ENCODE measurements at places on chromosomes 2 and 18.

- DNase-seq = peak; percentile 53
These were observed 1.8 kb downstream of the KIF5C start for GRCh38 chr2:148876595-148877402.

DNA sequence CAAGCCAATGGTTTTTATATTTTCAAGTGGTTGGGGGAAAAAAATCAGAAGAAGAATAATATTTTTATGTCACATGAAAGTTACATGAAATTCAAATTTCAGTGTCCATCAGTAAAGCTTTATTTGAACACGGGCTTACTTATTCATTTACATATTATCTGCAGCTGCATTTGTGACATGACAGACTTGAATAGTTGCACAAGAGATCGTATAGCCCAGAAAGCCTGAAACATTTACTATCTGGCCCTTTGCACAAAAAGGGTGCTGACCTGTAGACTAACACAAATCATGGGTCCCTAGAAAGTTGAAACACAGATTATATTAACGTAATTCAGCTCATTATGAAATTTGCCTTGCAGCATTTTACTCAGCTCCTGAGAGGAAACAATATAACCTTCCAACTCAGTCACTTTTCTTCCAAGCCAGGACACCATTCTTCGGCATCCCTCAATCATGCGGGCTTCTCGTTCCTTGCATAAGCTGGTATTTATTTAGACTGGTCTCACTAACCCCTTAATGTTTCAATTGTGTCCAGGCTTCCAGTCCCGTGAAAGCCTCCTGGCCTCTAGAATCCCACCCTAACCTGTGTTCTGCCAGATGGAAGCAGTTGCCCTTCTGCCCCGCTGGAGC, 402.7 kb downstream of the SETBP1 start:
- DNase-seq = no peak

DNA sequence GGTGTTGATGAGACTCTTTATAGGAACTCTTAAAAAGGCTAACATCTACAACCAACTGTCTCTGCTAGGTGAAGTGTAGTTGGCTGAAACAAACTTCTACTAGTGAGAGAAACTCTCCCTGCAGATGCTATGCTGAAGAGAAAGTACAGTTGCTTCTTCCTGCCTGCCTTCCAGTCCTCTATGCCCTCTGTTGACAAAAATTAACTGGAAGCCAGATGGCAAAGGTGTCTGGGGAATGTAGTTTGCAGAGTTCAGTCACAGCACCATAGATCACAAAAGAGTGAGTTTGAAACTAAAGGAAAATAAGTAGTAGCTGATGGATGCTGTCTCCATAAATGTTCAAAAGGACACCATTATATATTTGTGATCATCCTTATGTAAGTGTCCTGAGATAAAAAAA, 958.8 kb upstream of the NRXN1 start:
- DNase-seq = no peak

DNA sequence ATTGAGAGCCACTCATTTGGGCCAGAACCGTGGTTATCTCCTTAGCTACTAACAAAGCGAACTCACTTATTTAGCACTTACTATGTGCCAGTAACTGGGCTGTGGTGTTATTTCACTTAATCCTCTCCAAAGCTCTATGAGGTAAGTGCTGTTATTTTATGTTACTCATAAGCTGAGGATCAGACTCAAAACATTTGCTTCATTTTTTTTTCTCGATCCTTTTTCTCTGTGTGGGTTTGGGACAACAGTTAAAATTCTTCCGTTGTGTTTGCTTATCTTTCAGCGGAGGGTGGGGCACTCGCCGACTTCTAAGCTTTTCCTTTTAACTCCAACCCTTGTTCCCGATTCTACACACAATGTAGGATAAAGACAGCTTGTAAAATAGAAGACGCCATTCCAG, 52.8 kb downstream of the TMEM178A start:
- DNase-seq = no peak

GRCh38 chr18:56479841-56480240, 158.6 kb downstream of the TXNL1 start:
- DNase-seq = no peak

- no peak for DNase-seq
These were observed 74.0 kb upstream of the MSH6 start for GRCh38 chr2:47708801-47709499.

- DNase-seq = no peak
These were observed 38.5 kb downstream of the NPHP1 start for GRCh38 chr2:110166266-110166665.

- DNase-seq = no peak
These were observed 77.9 kb upstream of the GLS start for GRCh38 chr2:190802626-190803209.

GRCh38 chr2:46296216-46296839, 879 bp upstream of the EPAS1 start:
- DNase-seq = peak; percentile 33

GRCh38 chr18:29652797-29653196, 1389.7 kb downstream of the DSC3 start:
- DNase-seq = no peak

DNA sequence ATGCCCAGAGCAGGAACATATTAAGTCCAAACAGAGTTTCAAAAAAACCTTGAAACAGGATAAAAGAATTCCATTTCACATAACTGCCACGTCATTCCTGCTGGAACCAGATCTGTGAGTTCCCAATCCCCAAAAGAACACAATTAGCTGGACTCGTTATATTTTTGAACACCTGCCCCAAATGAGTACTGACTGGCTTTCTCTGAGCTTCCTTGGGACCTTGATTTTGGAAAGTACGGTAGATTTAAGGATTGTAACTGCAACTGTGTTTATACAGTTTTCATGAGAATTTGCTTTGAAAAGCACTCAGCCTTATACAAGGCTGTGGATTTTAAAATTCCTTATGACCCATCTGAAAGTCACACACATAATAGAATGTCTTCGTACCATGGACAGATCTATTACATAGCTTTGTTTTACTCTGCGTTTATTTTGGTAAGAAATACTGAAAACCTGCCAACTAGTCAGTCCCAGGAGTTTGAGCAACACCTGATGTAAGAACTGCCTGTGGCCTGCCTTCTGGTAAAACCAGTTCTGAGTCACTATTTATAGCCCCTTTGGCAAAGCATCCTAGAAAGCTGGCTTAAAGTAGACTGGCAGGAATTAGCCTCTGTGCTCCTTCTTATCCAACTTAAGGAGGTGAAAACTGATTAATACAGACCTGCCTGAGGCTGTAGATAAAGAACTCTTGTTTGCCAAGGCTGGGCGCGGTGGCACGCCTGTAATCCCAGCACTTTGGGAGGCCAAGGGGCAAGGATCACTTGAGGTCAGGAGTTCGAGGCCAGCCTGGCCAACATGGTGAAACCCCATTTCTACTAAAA, 48.1 kb downstream of the MERTK start:
- no peak for DNase-seq

All from activated naive CD4-positive, alpha-beta T cell treated with anti-CD3 and anti-CD28 coated beads, Interleukin-2, amount 10 ng/mL, durations not matched to agents 7 days and 5 days (primary cell).